LoVo (cell line): ENCODE measurements at places on chromosomes 12 and 14.

DNA sequence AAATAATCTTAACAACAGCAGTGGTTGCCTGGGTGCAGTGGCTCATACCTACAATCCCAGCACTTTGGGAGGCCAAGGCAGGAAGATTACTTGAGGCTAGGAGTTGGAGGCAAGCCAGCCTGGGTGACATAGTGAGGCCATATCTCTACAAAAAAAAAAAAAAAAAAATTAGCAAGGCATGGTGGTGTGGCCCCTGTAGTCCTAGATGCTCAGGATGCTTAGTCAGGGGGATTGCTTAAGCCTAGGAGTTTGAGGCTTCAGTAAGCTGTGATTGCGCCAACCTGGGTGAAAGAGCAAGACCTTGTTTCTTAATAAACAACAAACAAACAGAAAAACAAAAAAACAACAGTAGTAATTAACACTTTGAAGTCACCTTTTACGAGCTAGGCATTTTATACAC, 642 bp upstream of the ACSM4 start:
- DNase-seq: no peak

GRCh38 chr12:85016413-85016812, 19.7 kb downstream of the TSPAN19 start:
- peak; percentile 46 for DNase-seq

- no peak for DNase-seq
Measured at GRCh38 chr14:85296456-85297210, 233.3 kb upstream of the FLRT2 start.

DNA sequence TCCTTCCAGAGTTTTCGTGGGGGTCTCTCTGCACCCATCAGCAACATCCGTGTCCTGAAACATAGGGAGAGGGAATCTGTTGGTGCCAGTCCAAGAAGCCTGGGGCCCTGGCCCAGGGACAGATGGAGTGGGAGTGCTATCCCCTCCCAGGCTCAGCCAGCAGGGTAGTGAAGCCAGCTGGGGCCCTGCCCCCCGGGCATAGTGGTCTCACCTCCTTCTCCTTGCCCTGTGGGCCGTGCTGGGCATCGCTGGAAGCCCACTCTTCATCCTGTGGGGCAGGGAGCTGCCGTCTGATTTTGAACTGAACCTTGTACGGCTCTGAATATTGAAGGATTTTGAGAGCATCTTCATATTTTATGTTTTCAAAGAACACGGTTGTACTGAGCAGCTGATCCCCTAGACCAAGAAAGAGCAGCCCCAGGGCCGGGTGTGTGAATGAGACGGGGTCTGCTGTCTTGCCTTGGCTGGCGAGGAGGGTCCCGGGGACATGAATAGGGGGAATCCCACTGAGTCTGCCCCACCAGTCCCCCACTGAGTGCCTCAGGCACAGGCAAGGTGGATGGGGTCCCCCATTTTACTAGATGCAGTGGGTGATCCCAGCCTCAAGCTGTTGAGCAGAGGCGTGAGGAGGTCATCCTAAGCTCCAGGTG, 23.3 kb downstream of the AHNAK2 start:
- DNase-seq: no peak

- peak; percentile 64 for DNase-seq
Measured at GRCh38 chr14:45426685-45427282, 173.8 kb upstream of the MIS18BP1 start.

GRCh38 chr12:39157696-39158342, 252.4 kb upstream of the CPNE8 start:
- DNase-seq: no peak

- no peak for DNase-seq
Measured at GRCh38 chr14:100844082-100844408, 18.1 kb downstream of the MEG3 start.

DNA sequence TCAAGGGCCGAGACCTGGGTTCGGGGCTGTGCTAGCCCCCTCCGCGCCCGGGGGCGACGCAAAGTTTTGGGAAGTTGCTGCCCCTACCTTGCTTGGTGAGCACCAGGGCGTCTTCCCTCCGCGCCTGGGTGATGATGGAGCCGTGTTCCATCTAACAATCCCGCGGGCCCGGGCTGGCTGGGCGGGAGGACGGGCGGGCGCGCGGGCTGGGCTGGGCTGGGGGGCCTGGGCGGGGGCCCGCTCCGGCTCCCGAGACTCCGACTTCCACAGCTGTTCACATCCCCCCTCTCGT, 298 bp downstream of the CTDSP2 start:
- no peak for DNase-seq

DNA sequence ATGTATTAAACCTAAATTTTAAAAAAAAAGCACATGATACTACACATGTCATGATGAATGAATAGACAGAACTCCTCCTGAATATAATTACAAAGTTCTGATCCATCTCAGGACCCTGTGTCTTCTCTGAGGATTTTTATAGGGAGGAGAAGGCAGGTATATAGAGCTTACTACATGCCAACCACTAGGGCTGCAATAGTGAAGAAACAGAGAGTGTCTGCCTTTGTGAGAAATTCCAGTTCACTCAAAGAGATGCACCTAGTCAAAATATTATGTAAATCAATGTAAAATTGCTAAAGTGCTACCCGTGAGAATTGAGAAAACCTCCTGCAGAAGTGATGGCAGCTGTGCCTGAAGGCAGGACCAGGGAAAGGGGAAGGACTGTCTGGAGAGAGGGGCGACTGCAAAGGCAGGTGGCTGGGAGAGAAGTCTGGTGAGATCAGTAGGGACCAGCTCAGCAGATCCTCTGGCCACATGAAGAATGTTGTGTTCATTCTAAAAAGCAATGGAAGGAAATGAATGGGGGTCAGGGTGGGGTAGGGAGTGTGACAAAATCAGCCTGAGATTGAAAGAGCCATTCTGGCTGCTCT, 15.1 kb downstream of the ABHD4 start:
- DNase-seq: no peak

DNA sequence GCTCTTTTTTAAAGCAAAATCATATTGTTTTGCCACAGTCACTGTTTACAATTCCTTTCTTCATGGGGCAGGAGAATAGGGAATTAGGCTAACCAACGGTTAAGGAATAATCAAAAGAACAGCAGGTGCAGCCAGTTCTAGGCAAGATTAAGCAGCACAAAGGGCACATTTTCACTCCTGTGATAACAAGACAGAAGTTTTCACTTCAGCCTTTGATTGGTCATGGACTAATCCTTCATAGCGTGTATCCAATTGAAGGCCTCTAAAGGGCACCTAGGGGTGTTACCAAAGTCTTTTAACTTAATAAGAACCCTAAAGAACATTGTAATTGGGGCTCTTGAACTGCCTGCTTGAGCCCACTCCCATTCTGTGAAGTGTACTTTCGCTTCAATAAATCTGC, 206.9 kb upstream of the AMIGO2 start:
- DNase-seq: no peak

- no peak for DNase-seq
Measured at GRCh38 chr12:51721282-51721940, 127.1 kb downstream of the FIGNL2 start.

DNA sequence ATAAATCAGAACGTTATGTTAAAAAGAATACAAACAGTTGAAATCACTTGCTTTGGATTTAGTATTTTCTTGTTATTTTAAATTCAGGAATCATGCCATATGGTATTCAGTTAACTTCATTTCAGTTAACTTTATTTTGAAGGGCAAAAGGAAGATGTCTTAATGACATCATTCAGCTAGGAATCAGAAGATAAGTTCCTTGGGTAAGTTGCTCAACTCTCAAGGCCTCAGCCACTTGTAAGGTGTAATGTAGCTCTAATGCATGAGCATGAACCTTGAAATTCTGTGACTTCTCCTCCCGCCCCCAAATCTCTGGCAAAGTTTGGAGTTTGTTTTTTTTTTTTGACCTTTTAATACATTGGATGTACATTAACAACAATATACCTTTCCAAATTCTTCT, 42.6 kb downstream of the FRS2 start:
- no peak for DNase-seq

DNA sequence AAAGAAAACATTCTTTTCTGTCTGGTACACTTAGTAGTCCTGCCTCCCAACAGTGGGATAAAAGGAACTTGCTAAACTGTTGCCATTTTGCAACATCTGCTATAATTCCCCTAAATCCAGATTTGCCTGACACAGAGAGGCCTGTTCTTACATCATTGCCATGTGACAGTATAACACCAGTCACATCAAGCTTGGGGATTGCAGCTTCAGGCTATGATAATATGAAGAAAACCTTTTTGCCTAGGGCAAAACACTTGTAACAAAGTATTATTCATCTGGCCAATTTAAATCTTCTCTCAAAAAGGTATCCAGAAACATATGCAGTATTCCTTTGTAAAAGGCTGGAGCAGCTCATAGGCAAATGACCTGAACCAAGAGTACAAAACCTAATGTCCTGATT, 80.9 kb upstream of the OTX2 start:
- no peak for DNase-seq

- DNase-seq: no peak
Measured at GRCh38 chr14:81310606-81311005, 89.5 kb downstream of the STON2 start.

GRCh38 chr12:2282318-2282717, 229.5 kb downstream of the CACNA1C start:
- DNase-seq: no peak
